Activated naive CD4-positive, alpha-beta T cell treated with anti-CD3 and anti-CD28 coated beads, Interleukin-2, amount 10 ng/mL, durations not matched to agents 5 hours and 36 hours (primary cell): ENCODE measurements at places on chromosomes 3 and 15. TPM values are rescaled to one million over a fixed set of nuclear protein-coding genes. Genes with fewer than 3 reads are reported as not detected.

GPR149 gene
- not detected for total RNA-seq

SYNM gene
- total RNA-seq = 3.3 TPM

NRROS gene
- total RNA-seq = 31.8 TPM

LDHAL6B gene
- not detected for total RNA-seq

DPP8 gene
- total RNA-seq = 40.5 TPM

LPCAT4 gene
- total RNA-seq = 96.8 TPM

ROPN1B gene
- total RNA-seq = not detected

SH2D7 gene
- not detected for total RNA-seq

SLC51B gene
- not detected for total RNA-seq

GAP43 gene
- not detected for total RNA-seq

CLSTN2 gene
- total RNA-seq = not detected

DNASE1L3 gene
- total RNA-seq = not detected
